NCI-H446 treated with DMSO at 0.1 percent for 48 hours (cell line): ENCODE measurements at places on chromosomes 12 and 14.

GRCh38 chr12:85713373-85713772 is 122.8 kb downstream of the RASSF9 start:
- peak; percentile 24 for DNase-seq

DNA sequence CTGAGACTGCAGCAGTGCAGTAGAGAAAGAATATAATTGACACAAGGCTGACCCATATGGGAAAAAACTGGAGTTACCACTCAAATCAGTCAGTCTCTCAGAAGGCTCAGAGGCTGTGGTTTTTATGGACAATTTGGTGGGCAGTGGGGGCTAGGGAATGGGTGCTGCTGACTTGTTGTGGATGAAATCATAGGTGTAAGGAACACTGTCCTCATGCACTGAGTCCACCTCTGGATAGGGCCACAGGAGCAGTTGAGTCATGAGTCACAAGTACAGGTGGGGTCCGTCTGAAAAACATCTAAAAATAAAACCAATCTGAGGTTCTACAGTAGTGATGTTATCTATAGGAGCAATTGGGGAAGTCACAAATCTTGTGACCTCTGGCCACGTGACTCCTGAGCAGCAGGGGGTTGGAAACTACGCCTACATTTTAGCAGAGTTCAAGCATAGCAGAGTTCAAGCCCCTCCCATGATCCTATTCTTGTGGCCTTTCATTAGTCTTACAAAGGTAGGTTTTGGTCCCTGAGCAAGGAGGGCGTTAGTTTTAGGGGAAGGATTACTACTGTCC is 18.1 kb upstream of the SGPP1 start:
- no peak for DNase-seq

- DNase-seq: no peak
Measured at GRCh38 chr14:61212546-61212945, 68.6 kb downstream of the TMEM30B start.

DNA sequence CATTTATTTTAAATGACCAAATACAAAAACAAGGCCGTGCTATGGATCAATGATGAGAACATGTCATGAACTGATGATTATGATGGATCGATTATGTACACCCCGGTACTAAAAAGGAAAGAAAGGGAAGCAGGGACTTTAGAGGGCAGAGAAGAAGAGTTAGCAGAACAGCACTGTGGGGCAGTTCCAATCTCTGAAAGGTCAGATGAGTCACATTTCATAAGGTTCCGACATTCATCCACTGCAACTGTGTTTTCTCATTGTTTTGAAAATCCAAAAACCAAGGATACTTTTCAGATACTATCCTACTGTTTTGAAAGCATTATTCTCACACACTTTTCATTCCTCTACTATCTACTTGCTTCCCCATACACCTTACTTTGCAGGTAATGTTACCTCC is 169.3 kb downstream of the STXBP6 start:
- DNase-seq: no peak

GRCh38 chr12:105444653-105445102 is 114.2 kb downstream of the C12orf75 start:
- no peak for DNase-seq

DNA sequence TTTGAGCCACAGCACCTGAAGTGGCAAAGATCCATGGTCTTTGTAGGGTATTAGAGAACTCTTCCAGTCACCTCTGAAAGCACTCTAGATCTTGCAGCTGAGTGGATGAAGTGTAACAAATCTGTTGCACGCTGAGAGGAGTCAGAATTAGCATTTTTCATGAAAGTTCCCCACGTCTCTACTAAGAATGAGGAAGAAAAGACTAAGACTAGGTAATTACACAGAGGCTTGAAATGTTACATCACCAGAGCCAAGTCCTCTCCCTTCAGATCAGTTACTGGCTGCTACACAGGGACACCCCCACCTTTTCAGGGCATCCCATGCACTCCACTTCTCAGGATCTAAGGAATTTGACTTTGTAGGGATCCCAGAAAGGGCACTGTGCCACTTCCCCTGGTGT is 98.6 kb upstream of the FKBP4 start:
- DNase-seq: no peak

GRCh38 chr14:35121026-35121886 is 534 bp downstream of the PPP2R3C start:
- DNase-seq: no peak

DNA sequence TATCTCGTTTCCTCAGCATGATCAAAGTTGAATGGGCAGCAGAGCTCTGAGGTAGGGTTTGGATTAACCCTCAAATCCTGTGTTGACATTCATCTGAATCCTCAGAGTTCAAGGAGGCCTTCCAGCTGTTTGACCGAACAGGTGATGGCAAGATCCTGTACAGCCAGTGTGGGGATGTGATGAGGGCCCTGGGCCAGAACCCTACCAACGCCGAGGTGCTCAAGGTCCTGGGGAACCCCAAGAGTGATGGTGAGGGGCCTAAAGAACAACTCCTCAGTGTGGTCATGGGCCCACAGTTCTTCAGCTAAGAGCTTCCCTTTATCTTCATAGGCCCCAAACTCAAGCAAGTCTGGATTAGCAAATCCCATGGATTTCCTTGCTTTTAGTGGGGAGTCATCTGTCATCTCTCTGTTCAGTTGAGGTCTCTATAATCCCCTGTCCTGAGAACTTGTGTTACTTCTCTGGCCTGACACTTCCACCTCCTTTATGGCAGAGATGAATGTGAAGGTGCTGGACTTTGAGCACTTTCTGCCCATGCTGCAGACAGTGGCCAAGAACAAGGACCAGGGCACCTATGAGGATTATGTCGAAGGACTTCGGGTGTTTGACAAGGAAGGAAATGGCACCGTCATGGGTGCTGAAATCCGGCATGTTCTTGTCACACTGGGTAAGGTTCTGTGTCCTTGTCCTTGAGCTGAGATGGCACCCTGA is 1.5 kb downstream of the MYL6 start:
- no peak for DNase-seq

DNA sequence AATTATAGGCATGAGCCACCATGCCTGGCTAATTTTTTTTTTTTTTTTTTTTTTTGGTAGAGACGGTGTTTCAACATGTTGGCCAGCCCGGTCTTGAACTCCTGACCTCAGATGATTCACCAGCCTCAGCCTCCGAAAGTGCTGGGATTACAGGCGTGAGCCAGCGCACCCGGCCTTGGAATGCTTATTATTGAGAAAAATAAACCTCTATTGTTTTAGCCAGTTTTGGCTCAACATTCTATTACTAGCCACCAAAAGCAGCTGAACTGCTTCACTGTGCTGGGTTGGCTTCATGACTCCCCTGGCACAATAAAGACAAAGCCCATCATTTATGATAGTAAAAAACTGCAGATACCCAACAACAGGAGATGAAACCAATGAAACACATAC is 93.5 kb upstream of the CEP83 start:
- DNase-seq: no peak

- DNase-seq: no peak
Measured at GRCh38 chr12:56165369-56165768, 7.2 kb downstream of the MYL6 start.

- no peak for DNase-seq
Measured at GRCh38 chr12:119117936-119118335, 60.8 kb upstream of the HSPB8 start.

DNA sequence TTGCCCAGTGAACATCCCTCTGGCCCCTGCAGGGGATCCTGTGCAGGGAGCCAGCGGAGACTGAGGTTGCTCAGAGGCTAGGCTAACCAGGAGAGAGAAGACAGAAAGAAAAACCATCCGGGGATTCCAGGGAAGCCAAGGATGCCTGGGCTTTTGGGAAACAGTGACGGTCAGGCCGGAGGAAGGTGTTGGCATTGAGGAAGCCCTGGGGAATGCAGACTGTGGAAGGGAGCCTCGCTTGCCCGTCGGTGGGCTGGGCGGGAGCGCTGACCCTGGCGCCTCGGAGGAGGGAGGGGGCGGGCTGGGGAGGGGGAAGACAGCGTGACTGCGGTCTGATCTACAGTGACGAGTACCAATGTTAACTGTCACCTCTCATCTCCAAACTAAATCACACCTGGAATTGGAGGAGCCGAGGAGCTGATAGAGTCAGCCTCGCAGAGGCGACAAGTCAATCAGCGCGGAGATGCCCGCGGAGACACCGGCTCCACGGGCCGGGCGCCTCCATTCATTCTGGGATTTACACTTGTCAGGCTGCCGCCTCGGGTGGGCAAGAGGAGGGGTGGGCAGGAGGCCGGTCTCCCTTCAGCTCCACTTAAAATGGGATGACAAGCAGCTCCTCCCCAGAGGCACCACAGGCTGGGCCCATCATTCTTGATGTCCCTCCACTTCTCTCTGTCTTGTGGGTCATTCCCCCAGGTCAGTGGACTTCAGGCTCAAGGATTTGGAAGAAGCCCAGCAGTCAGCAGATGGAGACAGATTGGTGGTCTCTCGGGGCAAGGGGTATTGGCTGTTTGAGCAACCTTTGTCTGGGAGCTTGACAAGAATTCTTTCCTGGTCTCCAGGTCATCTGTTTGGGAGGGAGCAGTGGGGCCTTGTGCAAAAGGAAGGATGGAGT is 20.4 kb upstream of the GPATCH2L start:
- DNase-seq: no peak

GRCh38 chr12:55548756-55549155 is 646 bp upstream of the OR6C4 start:
- DNase-seq: no peak

- no peak for DNase-seq
Measured at GRCh38 chr12:61213646-61214045, 1046.6 kb upstream of the USP15 start.

DNA sequence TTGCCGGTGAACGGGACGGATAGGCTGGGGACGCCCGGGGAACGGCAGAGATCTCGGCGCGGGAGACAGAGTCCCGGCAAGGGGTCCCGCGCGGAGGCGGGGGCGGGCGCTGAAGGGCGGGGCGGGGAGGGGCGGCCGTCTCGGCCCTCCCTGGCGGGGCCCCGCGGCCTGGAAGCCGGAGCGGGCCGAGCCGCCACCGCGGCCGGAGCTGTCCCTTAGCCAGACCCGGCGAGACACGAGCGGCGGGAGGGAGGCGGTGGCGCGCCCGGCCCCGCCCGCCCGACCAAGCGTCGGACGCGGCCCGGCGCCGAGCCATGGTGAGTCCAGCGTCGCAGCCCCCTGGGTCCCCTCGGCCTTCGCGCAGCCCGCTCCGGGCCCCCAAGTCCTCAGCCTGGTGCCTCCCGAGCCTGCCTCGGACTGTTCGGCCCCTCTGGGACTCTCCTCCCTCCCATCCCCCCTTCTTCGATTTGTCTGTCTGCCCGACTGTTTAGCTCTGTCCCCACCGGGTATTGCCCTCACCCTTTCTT is at the start of gene ARHGEF40:
Gene ARHGEF40, plus strand, starts transcription at position 222 of the 527 bp plus-strand sequence. Its CDS starts 93 bp downstream, at position 315.
- no peak for DNase-seq

DNA sequence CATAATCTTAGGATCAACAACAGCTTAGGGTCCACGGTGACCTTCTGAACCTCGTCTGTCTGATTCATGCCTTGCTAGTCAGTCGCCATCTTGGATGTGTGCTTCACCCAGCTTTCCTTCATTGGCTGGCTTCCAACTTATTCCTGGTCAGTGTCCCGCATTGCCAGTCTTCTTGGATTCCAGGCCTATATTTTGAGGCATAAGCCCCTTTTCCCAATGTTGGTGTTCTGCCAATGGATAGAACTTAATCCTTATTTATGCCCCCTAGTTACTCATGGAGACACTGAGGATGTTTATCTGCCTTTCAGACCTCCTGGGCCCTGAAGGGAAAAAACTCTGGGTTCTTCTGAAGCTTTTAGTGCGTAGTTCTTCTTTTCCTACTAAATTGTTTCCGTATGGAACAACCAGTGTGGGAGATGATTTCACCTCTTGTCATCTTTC is 5.8 kb downstream of the JDP2 start:
- DNase-seq: no peak

DNA sequence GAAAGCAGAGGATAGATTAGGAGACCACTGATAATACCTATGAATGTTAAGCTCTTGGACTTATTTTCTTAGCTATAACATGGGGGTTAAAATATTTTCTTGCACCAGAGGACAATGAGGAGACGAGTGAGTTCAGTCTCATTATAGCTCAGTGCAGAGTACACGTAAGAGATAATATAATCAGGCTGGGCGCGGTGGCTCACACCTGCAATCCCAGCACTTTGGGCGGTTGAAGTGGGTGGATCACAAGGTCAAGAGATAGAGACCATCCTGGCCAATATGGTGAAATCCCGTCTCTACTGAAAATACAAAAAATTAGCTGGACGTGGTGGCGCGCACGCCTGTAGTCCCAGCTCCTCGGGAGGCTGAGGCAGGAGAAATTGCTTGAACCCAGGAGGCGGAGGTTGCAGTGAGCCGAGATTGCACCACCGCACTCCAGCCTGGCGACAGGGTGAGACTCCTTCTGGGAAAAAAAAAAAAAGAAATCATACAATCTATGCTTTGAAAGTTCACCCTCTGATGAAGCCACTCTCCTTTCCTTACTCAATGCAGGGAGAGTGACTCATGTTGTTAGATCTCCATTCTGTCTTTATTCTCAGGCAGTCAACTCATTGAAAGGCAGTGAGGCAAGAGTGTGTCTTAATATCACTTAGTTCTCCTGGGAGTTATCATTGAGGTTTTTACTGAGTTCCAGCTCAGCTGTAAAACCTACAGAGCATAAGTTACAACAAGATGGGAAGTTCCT is 134.2 kb downstream of the SYNE2 start:
- DNase-seq: no peak

GRCh38 chr12:68866950-68867349 is 59.0 kb downstream of the MDM2 start:
- DNase-seq: no peak

DNA sequence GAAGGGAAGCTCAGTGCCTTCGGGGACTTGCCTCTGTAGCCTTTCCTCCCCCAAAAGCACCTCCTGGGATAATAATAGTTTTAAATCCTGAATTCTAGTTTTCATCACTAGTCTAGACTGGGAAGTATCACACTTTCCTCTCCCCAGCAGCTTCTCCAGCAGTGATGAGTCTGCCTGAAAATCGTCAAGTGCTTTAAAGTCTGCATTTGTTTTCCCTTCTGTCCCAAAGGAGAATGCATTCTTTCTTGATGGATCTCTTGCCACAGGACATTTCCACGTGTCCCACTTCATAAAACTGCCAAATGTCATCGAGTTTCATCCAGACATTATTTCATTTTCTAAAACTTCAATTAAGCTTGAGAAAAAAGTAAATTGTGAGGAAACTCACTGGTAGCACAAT is 15.0 kb downstream of the CSRP2 start:
- DNase-seq: no peak

DNA sequence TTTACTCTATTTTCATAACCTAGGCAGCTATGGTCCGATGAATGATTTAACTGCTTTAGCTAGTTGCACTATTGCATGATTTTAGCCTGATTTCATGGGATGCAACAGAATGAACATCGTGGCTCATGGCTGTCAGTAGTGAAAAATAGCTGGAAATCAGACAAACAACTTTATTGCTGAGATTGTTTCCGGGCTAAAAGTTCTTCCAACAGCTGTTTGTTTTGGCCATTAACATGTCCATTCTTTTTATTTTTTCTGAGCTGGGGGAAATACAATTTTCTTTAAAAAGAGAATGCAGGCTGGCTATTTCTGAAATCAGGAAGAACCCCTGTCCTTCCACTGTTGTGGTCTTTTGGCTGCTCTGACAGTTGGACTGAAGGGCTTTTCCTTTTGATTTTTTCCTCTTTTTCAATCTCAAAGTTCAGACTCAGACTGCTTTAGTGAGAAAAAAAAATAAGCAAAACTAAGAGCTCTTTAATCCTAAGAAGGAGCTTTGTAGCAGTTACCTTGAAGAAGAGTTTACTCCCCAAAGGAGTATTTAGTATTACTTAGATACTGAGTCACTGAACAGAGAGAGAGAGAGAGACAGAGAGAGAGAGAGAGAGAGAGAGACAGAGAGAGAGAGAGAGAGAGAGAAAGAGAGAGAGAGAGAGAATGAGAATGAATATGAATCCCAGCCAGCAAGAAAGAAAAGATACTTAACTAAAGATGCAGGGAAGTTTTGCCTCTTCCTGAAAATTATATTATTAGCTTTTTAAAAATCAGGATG is at the start of gene NAV3:
Gene NAV3, plus strand, starts transcription at position 312 of the 769 bp plus-strand sequence. CDS start 568 bp downstream, outside the sequence.
- DNase-seq: no peak
